Activated CD4-positive, alpha-beta T cell treated with anti-CD3 and anti-CD28 coated beads, Interleukin-2, amount 50 U/mL, for 1 hour (primary cell): ENCODE measurements at places on chromosomes 4 and X.

- no peak for DNase-seq
Observed at GRCh38 chr4:122882857-122883735, 39.3 kb downstream of the NUDT6 start.

GRCh38 chrX:20056704-20057103, 60.0 kb downstream of the MAP7D2 start:
- no peak for DNase-seq

DNA sequence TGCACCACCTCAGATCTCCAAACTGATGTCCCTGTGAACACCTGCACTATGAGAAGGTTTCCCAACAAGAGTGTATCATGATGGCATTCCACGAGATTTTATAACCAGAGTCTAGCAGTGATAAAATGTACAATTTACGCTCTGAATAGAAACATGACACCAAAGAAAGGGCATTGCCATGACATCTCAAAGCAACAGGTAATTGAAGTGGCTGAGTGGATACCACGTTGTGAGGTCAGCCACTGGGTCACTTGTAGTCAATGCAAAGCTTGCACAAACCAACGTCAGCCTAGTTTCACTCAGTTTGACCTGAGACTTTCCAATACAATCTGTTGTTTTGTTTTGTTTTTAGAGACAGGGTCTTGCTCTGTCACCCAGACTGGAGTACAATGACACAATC, 15.0 kb upstream of the SLC25A5 start:
- no peak for DNase-seq

GRCh38 chrX:112662559-112663427, 16.9 kb downstream of the LHFPL1 start:
- no peak for DNase-seq

- DNase-seq: no peak
Observed at GRCh38 chr4:158833602-158834001, 64.8 kb downstream of the FNIP2 start.

- no peak for DNase-seq
Observed at GRCh38 chr4:106971636-106972035, 64.5 kb downstream of the DKK2 start.

- peak; percentile 48 for DNase-seq
Observed at GRCh38 chrX:24081661-24082154, 27.0 kb downstream of the EIF2S3 start.

- DNase-seq: no peak
Observed at GRCh38 chr4:7826909-7827306, 112.8 kb downstream of the AFAP1 start.

DNA sequence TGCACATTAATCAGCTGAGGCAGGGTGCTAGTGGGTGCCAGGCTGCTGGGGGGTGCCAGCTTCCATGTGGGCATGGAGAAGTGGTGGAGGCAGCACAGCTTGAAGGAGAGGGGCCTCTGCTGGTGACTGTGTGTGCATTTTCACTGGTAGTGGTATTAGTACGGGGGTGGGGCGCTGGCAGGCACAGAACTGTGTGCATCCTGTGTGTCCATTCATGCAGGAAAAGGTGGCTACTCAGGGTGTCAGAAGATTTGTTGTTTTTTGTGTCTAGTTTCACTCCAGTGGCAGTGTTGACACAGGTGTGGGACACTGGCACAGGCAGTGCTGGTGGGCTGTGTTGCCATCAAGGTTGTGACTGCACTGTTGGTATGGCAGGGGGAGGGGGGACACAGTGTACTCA, 1303.6 kb downstream of the FAM133A start:
- no peak for DNase-seq

- DNase-seq: no peak
Observed at GRCh38 chr4:138236037-138236436, 6.1 kb downstream of the SLC7A11 start.

DNA sequence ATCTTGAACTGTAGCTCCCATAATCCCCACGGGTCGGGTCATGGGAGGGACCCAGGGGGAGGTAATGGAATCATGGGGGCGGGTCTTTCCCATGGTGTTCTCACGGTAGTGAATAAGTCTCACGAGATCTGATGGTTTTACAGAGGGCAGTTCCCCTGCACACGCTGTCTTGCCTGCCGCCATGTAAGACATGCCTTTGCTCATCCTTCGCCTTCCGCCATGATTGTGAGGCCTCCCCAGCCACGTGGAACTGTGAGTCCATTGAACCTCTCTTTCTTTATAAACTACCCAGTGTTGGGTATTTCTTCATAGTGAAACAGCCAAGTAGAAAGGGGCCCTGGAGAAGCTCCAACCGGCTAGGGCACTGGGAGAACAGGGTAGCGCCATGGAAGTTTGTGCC, 12.3 kb downstream of the CTAG1A start:
- DNase-seq: no peak

DNA sequence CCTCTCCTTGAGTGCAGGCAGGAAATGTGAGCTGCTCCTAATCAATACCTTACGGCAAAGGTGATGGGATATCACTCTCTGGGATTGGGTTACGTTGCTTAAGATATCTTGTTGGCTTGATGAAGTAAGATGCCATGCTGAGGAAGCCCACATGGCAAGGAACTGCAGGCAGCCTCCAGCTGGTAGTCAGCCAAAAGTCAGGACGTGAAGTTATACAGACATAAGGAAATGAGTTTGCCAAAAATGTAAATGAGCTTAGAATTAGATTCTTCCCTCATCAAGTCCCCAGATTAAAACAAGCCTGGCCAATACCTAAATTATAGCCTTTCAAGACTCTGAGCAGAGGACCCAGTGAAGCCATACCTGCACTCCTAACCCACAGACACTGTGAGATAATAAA, 155.0 kb downstream of the QDPR start:
- no peak for DNase-seq

- DNase-seq: no peak
Observed at GRCh38 chr4:101019313-101019712, 328.0 kb downstream of the PPP3CA start.

DNA sequence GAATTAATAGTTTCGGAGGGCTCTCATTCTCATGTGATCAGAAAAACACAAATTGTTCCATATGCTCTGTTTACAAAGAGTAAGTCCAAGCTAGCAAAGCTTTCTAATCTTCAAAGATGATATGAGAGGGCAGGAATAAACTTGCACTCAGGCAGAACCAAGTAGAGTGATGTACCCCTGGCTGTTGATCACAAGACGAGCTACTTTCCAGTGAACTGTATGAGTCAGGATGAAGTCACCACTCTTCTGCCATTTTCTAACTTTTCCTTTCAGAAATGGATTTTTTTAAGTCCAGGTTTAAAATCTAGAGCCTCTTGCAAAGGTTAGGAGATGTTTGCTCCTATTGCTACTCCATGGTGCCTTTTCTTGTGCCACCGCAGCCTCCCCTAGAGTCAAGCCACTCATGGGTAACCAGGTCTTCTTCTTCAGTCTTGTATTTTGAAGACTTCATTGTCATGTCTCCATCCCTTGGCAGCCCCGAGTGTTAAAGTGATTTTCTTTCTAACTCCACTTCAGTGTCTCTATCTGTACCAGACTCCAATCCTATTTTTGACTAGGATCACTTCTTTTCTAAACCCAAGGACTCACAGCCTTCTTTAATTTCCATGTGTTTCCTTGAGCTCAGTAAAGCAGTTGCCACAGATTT, 171.9 kb upstream of the GALNT7 start:
- DNase-seq: no peak

DNA sequence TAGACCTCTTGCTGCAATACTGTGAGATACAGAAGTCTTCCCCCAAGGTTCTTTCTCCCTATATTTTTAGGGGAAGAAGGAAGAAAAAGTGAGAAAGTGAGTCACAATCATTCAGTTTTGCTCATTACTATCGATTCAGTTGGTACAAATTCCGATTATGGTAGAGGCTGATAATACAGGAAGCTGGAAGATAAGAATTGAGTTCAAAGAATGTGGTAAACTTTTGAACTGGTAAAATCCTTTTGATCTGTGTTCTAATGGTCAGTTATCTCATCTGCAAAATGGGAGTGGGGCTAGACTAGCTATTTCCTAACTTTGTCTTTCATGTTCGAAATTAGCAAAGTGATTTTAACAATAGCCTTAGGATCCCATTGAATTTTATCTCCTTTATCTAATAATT, 101.4 kb upstream of the FAT1 start:
- no peak for DNase-seq

GRCh38 chr4:152682143-152682941, 2.5 kb upstream of the TMEM154 start:
- no peak for DNase-seq

- DNase-seq: no peak
Observed at GRCh38 chr4:143302536-143302935, 34.1 kb upstream of the GAB1 start.

- no peak for DNase-seq
Observed at GRCh38 chr4:180541678-180542077, 1701.5 kb upstream of the TENM3 start.

GRCh38 chrX:49230500-49231232, 2.5 kb downstream of the CACNA1F start:
- DNase-seq: peak; percentile 46

DNA sequence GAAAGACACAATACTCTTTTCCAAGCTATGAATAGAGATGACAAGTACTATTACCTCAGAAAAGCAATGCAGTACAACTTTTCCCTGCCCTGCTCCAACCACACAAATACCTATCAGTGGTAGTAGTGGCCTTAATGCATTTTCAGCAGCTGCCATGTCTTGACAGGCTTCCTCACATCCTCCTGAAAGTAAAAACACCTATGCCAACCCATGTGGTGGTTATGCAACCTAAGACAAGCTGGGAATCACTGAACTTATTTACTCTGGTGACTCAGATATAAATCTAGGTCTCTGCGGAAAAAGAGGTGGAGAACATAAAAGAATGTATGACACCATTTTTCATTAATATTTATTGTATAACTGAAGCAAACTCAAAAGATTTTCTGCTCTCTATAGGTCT, 14.5 kb downstream of the WDFY3 start:
- DNase-seq: no peak

GRCh38 chr4:3639613-3640586, 107.7 kb upstream of the LRPAP1 start:
- no peak for DNase-seq

- no peak for DNase-seq
Observed at GRCh38 chrX:40543661-40544328, 37.0 kb upstream of the ATP6AP2 start.

GRCh38 chrX:21816136-21816535, 23.3 kb upstream of the MBTPS2 start:
- DNase-seq: no peak

DNA sequence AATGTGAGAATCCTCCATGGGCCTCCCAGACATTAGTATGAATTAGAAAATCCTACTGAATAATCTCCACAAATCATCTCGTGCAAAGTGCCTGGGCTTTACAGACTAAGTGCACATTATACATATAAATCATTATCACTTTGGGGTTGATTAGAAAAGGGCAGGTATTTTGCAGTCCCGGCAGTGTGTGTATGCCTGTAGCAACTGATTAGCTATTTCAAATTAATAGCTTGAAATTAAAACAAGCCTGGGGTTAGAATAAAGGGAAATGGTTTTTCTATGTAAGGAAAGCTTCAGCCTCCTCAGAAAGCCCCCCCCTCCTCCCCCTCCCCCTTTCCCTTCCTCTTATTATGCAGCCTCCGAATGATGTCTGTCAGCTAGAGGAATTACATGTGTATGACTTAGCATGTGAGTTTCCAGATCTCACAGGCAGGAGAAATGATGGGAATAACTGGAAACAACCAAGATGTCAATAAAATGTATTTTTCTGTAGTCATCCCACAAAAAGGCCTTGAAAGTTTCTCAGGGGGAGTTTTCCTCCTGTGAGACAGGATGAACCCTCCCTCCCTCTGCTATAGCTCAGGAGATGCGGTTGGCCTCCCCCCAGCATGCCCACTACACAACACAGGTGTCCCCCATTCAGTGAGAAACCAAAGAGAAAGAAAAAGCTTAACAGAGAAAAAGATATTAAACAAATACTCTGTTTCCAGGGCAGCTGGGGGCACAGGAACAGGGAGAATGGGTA, 41.2 kb upstream of the RASGEF1B start:
- no peak for DNase-seq

DNA sequence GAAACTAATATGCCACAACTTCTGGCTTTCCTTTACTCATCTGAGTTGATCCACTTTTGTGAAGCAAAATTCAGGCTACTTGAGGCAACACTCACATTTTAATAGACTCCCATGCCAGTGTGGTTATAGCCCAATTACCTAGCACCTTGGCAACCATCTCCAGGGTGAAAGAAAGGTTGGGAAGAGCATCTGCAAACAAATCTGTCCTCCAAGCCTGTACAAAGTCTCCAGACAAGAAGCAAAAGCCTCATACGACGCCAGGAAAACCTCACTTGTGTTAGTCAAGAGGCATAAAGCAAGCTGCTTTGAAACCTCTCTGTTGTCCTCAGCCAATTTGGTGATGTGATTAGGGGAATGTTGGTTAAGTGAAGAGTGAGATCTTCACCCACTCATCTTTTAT, 246.6 kb downstream of the THOC2 start:
- DNase-seq: no peak

- DNase-seq: no peak
Observed at GRCh38 chr4:88107406-88108107, 50.9 kb downstream of the ABCG2 start.

DNA sequence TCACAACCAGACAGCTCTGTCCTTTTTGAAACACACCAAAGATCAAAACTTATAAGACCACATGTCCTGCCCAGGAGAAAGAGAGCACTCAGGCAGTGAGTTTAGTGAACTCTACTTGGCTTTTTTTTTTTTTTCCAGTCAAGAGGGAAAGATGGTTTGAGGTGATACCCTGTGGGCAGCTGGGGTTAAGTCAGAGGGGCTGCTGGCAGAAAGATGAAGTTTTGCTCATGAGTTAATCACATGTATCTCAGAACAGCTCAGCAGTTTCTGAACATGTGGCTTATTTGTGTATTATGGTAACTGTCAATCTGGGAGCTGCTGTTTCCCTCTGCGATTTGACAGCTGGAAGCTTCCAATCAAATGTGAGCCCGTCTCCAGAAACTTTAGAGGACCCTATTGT, 56.4 kb upstream of the MAP3K15 start:
- DNase-seq: no peak

DNA sequence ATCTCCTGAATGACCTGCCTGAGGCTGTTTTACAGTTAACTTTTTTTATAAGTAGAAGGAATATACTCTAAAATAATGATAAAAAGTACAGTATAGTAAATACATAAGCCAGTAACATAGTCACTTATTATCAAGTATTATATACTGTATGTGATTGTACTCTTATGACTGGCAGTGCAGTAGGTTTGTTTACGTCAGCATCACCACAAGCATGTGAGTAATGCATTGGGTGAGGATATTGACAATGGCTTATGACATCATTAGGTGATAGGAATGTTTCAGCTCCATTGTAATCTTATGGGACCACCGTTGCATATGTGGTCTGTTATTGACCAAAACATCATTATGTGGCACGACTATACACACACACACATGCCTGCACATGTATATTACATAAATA, 20.5 kb downstream of the NUDT9 start:
- DNase-seq: no peak

DNA sequence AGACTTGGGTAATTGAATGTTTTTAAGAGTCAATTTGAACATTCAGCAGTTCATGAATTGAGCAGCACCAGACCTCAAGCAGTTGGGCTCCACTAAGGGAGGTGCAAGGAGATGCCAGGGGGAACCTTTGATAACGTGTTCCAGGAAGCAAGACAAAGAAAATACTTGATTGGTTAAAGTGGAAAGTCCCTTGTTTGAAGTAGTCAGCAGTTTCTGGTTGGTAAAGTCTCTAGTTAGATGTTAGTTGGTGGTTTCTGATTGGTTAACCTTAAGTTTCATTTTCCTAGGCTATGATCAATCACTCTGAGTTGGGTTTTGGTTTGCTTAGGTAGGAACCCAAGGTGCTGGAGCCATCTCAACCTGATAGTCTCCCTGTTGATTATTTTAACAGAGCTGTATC, 4.0 kb downstream of the HERC6 start:
- DNase-seq: peak; percentile 39

GRCh38 chr4:150942539-150942938, 72.5 kb downstream of the LRBA start:
- no peak for DNase-seq
